ENCODE measurements at places on chromosomes 12 and 14. TPM values are rescaled to one million over a fixed set of nuclear protein-coding genes. Genes with fewer than 3 reads are reported as not detected.

The IAPP gene
- total RNA-seq = not detected

The COX8C gene
- total RNA-seq = not detected

The CNTN1 gene
- total RNA-seq = 51.1 TPM

The EXOC3L4 gene
- 2.3 TPM for total RNA-seq

The CCDC197 gene
- total RNA-seq = not detected

The PRPH gene
- total RNA-seq = 2.1 TPM

The KRT82 gene
- not detected for total RNA-seq

The CEBPE gene
- not detected for total RNA-seq

The PLEKHG7 gene
- total RNA-seq = not detected

The GPR162 gene
- 0.41 TPM for total RNA-seq

The SLC2A13 gene
- 2.8 TPM for total RNA-seq

The AQP2 gene
- not detected for total RNA-seq

The PSMA3 gene
- total RNA-seq = 174 TPM

The CD163L1 gene
- total RNA-seq = 0.53 TPM

The SPRING1 gene
- total RNA-seq = 26.4 TPM

The GUCY2C gene
- total RNA-seq = not detected

The CIT gene
- total RNA-seq = 13.1 TPM

The IL26 gene
- total RNA-seq = not detected

The C1QL4 gene
- total RNA-seq = 8.0 TPM

The AJUBA gene
- total RNA-seq = 31.9 TPM

The PRMT5 gene
- total RNA-seq = 99.0 TPM

The LRRIQ1 gene
- 0.49 TPM for total RNA-seq

The SERPINA5 gene
- 0.11 TPM for total RNA-seq

The CLEC1A gene
- not detected for total RNA-seq

The TMEM233 gene
- total RNA-seq = not detected

The KCNJ8 gene
- total RNA-seq = 0.24 TPM
